ENCODE measurements at places on chromosomes 5 and 9.

GRCh38 chr9:15069106-15069505, 158.9 kb upstream of the FREM1 start:
- DNase-seq: no peak

DNA sequence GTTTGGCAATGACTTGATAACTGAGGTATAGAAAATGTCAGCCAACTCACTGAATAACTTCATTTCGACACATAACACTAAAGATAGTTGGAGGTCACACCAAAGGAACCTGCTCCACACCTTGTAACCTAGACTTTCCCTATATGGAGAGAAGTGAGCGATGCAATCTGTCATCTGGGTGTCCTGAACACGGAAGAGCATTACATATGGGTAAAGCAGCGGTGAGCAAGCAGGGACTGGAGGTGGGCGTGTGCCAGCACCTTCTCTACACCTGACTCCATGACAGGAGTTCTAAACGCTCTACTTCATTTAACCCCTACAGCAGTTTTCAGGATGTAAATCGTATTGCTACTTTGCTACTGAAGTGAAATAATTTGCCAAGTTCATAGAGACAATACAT, 152.8 kb downstream of the SLC12A2 start:
- no peak for DNase-seq

DNA sequence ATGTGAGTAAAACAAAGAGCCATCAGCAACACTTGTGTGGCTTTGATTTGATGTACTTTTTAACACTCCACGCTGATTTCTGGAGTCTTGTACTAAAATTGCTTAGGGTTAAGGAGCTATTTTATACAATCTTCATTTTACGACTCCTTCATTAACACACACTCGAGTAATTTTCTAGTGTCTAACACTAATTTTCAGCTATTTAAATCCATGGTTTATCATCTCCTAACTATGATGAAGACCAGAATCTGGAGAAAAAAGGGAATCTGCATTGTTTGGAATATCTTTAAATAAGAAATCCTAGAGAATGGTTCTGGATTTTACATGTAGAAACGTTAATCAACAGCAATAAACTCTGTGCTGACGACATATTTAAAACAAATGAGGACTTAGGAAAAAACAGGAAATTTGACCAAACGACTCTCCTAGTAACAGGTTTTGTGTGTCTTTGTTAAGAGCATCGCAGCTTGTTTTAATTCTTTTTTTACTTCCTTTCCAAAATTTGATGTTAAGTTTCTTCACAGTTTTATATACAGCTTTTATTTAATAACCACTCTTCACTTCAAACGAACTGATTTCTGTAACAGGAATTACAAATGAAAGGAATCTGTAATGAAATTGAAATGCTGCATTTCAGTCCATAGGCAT, 138.5 kb downstream of the AOPEP start:
- no peak for DNase-seq

DNA sequence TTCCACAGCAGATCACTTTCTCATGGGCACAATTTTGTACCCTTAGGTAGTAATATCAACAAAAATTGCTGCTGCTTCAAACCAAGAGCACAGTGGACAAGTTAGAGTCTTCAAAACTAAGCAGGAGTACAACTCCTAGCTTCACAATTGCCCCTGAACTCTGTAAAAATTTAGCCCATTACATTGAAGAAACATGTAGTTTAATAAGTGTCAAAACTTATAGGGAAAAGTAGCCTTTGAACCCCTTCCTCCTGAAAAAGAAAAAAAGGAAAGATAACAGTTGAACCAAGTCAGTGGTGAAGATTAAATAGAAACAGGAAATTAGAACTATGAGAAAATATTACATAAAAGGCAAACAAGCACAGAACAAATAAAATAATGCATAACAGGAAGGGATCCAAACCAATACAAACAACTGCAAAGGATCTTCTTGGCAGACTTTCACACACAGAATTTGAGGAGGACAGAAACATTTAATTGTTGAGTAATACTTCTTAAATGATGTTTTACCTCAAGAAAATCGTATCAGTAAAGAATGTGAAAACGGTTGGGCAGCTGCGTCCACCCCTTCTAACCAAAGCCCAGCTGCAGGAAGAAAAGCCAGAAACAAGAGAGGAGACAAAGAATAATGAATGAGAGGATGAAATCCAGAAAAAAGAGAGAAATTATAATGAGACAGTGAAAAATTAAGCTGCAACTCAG, 636.0 kb downstream of the NR2F1-AS1 start:
- DNase-seq: no peak

DNA sequence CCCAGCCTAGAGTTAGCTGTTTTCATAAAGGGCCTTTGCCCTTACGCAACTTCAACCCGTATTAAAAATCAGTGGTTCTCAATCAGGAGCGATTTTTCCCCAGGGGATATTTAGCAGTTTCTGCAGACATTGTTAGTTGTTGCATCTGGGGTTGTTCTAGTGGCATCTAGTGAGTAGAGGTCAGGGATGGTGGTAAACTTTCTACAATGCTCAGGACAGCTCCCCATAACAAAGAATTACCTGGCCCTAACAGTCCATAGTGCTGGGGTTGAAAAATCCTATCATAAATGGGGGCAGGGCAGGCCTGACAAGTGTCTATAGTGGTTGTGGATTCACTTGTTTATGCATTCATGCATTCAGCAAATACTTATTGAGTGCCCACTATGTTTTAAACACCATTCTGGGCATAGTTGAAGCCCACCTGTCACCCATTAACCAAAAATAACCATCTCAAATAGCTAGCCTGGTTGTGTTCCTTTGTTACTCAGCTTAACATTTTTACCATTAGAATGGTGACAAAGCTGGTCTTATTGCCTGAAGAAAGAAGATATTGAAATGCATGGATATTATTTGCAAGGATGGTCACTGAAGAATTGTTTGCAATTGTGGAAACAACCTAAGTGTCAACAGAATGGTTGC, 15.9 kb upstream of the FGF1 start:
- no peak for DNase-seq

DNA sequence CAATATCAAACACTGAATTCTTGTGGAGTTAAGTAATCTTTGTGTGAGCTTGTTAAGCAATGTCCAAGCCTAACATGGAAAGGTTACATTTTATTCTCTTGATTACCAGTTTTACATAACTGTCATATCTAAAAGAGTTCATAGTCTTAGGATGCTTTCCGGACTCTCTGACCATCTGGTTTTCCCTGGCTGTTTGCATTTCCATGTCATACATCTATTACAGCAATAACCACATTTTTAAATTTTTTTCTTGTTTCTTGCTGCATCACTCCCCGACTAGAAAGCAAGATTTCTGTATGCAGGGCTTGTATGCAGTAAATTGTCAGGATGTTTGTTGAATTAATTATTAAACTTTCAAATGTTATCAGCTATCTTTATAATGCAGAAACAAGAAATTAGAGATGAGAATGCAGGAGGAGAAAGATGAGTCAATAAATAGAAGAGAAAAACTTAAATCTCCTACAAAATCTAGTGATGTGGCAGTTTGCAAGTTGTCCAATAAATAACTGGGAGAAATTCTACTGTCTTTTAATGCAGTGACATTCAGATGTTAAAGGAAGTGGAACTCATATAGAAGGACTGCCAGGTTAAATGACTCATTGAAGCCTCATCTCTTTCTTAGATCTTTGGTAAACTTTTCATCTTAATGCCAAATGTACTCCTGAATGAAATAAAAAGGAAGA, 179.6 kb upstream of the SGCD start:
- no peak for DNase-seq

GRCh38 chr5:45385321-45386058, 310.7 kb downstream of the HCN1 start:
- DNase-seq: no peak

GRCh38 chr9:128735373-128735772, 11.4 kb upstream of the ZDHHC12 start:
- no peak for DNase-seq

GRCh38 chr5:107619781-107620180, 51.0 kb downstream of the EFNA5 start:
- DNase-seq: no peak

DNA sequence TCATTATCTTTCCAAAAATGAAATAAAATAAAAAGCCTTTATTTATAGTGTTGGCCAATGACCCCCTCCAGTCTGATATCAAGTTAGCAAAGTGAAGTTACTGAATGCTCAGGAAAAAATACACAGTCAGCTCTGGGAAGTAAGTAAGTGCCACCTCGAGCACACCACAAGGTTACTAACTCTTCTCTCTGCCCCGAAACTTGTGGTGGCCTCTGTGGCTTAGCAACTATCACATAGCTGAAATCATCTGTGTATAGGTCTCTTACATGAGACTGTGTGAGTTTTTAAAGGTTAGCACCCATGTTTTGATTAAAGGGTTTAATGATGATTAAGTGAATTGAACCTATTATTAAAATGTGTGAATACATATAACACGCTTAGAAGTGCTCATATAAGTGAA, 161.4 kb upstream of the KLF4 start:
- DNase-seq: no peak

- DNase-seq: no peak
Measured at GRCh38 chr9:18233776-18234445, 240.0 kb upstream of the ADAMTSL1 start.

GRCh38 chr9:7960320-7961050, 160.9 kb upstream of the DMAC1 start:
- no peak for DNase-seq

GRCh38 chr5:72518001-72518683, 10.9 kb upstream of the ZNF366 start:
- no peak for DNase-seq

- DNase-seq: no peak
Measured at GRCh38 chr9:130854835-130855234, 19.8 kb downstream of the ABL1 start.

GRCh38 chr5:112960863-112961504, 15.6 kb upstream of the DCP2 start:
- no peak for DNase-seq

GRCh38 chr9:18825656-18826170, 207.3 kb downstream of the SAXO1 start:
- DNase-seq: no peak

- no peak for DNase-seq
Measured at GRCh38 chr5:166505544-166505943, 1785.9 kb upstream of the WWC1 start.
